ENCODE measurements at places on chromosomes 4 and X. TPM values are rescaled to one million over a fixed set of nuclear protein-coding genes. Genes with fewer than 3 reads are reported as not detected.
A peak's percentile ranks its signal among the peaks of the same experiment; 100 is the strongest.

ERCC6L gene
- total RNA-seq, result 10.8 TPM

MAPK10 gene
- total RNA-seq, result not detected

SMARCA1 gene
- total RNA-seq, result not detected

EOLA2 gene
- total RNA-seq, result 46.9 TPM

SULT1B1 gene
- total RNA-seq, result 1.1 TPM

SPANXA2 gene
- not detected for total RNA-seq

DCAF8L2 gene
- not detected for total RNA-seq

LEF1 gene
- 22.7 TPM for total RNA-seq

DNA sequence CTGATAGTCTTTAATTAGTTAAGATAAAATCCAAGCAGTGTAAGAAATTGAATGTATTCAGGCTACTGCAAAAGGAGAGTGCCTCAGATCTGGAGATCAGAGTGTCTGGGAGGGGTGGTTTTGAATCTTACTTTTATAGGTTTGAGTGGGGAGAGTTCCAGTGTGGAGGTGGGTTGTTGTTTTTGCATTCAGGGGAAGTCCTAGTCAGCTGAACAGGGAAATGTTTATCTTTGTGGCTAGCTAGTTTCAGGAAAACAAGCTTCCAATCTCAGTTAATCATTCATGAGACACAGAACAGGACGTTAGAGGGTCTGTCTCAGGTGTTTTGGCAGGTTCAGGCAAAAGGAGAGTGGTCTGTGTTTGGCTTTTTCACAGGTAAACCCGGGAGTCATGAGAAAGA lies 26.0 kb downstream of the ZNF81 start:
- no peak overlapping the region for H3K4me3 ChIP-seq
- no peak overlapping the region for H3K27ac ChIP-seq
- H3K36me3 ChIP-seq, result no peaks in the 10 kb centered on the region
- DNase-seq, result no peak
- no peaks in the 10 kb centered on the region for H3K4me1 ChIP-seq

DNA sequence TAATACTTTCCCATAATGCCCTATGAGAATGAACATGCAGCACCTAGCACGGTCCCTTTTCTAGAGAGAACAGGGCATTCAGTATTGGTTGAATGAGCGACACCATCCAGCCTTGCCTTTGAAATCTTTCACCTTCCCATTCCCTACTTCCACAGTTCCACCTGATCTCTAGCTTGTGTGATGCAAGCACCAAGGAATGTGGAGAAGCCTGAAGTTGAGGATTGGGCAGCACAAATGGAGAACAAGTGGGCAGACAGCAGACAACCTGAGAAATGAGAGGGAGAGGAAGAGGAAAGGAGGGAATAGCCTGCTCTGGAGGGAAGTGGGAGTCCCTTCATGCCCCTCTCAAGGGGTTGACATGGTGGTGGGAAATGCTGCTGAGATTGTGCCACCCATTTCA lies 365.1 kb upstream of the CXorf51A start:
- H3K27ac ChIP-seq, result no peak overlapping the region
- no peaks in the 10 kb centered on the region for H3K27me3 ChIP-seq
- H3K4me1 ChIP-seq, result no peaks in the 10 kb centered on the region
- H3K36me3 ChIP-seq, result no peaks in the 10 kb centered on the region
- DNase-seq, result no peak

DNA sequence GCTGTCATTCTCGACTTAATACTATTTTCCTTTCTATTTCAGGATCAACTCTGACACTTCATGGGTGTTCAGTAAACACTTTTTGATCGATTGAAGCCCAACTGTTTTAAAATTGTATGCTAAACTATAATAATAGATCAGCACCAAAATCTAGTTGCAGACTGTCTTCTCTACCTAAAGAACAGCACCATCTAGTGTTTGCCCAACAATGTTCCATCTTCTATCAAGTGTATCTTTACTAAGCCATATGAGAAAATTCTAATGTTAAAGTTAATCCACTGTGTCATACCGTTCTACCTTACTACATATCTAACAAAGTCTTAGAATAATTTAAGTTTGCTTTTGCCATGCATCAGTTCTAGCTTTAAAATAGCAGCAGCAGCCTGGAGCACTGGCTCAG lies 113.0 kb upstream of the PRDX4 start:
- DNase-seq, result no peak
- H3K4me1 ChIP-seq, result no peaks in the 10 kb centered on the region
- no peak overlapping the region for H3K27ac ChIP-seq
- H3K27me3 ChIP-seq, result peaks cover 18% of the 10 kb centered on the region

- H3K27me3 ChIP-seq, result no peaks in the 10 kb centered on the region
- no peak overlapping the region for H3K4me3 ChIP-seq
- DNase-seq, result no peak
- peaks cover 4% of the 10 kb centered on the region for H3K4me1 ChIP-seq
- no peak overlapping the region for H3K27ac ChIP-seq
- peaks cover 9% of the 10 kb centered on the region for H3K36me3 ChIP-seq
These were observed 220.7 kb downstream of the CAMK2D start for GRCh38 chr4:113540859-113541258.

DNA sequence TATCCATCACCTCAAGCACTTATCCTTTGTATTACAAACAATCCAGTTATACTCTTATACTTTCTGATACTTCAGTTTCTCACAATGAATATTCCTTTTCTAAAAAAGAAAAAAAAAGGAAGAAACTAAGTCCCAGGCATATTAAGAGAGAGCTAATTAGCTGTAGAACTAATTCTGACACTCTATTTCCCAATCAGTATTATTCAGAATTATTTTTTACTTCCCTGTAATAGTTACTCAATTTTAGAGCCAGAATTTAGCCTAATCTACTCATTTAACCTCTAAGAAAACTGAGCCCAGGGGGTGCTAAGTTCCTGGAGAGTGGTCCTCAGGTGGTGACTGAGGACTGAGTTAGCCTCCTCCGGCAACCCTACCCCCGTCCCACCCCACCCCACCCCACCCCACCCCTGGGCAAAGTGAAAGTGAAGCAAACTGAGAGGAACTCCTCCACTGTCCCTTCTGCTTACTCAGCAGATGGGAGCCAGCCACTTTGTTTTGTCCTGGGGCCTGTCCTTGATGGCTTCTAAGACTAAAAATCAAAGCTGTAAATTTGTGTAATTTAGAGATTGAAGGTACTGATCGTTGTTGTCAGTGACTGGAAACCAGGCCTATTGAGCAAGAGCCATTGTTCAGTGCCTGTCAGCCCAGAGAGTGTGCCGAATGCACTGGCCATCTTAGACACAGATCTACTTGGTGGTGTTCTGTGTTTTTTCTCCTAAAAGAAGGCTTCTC lies 162.1 kb downstream of the CBR4 start:
- no peak overlapping the region for H3K4me3 ChIP-seq
- no peak overlapping the region for H3K27ac ChIP-seq
- H3K27me3 ChIP-seq, result peaks cover 11% of the 10 kb centered on the region
- no peak for DNase-seq
- H3K4me1 ChIP-seq, result peaks cover under 1% of the 10 kb centered on the region

DNA sequence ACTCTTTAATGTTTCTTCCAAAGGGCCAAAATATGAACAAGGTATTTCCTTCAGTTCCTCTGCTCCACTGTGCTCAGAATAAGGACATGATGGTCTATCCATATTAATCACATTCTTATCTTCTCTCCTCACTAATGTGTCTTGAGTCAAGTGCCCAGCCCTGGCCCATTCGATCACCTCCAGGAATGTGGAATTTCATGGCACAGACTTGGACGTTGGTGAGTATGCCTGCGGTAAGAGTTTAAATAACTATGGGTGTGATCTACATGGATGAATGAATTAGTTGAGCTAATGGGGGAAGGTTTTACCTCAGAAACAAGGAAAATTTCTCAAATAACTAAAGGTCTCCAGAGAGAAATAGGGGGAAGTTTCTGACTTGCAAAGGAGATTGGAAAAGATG lies 174.0 kb downstream of the NPFFR2 start:
- DNase-seq, result no peak
- no peaks in the 10 kb centered on the region for H3K36me3 ChIP-seq
- no peaks in the 10 kb centered on the region for H3K27me3 ChIP-seq
- H3K4me3 ChIP-seq, result no peak overlapping the region

DNA sequence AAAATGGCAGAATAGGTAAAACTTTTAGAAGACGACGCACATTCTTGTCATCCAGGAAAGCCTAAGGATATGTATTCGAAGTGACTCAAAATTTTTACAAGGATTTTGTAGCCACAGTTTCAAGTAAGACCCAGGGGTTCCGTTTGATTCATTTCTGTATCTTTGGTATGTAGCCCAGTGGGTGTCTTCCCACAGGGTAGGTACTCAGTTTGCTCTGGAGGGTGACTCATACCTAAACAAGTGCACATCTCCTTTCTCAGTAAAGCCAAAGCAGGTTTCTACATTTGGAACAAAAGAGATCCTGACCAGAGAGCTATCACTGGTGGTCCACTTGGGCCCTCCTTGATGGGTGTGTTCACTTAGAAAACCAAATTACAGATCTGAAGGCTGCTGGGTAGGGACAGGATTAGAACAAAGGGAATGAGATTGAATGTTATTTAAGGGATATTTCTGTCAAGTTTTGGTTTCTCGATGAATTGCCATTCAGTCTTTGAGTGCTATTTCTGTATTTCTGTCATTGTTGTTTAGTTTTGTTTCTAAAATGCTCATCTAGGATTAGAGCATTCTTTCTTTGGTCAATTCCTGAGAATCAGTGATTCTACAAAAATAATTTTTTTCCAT lies 56.1 kb downstream of the PLS3 start:
- no peak overlapping the region for H3K27ac ChIP-seq
- no peaks in the 10 kb centered on the region for H3K27me3 ChIP-seq
- no peaks in the 10 kb centered on the region for H3K36me3 ChIP-seq

DNA sequence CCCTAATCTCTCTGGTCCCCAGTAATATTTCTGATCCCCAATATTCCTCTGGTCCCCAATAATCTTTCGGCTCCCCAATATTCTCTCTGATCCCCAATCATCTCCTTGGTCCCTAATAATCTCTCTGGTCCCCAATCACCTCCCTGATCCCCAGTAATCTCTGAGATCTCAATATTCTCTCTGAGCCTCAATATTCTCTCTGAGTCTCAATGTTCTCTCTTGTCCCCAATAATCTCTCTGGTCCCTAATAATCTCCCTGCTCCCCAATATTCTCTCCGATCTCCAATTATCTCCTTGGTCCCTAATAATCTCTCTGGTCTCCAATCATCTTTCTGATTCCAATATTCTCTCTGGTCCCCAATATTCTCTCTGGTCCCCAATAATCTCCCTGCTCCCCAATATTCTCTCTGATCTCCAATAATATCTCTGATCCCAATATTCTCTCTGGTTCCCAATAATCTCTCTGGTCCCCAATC lies 17.9 kb downstream of the P2RY8 start:
- H3K27ac ChIP-seq, result peak overlapping the region; percentile 83
- H3K36me3 ChIP-seq, result peaks cover 25% of the 10 kb centered on the region
- DNase-seq, result no peak
- peak overlapping the region; percentile 11 for H3K4me3 ChIP-seq
- H3K4me1 ChIP-seq, result peaks cover 50% of the 10 kb centered on the region
- no peaks in the 10 kb centered on the region for H3K27me3 ChIP-seq

- no peaks in the 10 kb centered on the region for H3K4me1 ChIP-seq
- no peak overlapping the region for H3K27ac ChIP-seq
- H3K27me3 ChIP-seq, result no peaks in the 10 kb centered on the region
- DNase-seq, result no peak
- no peak overlapping the region for H3K4me3 ChIP-seq
- H3K36me3 ChIP-seq, result no peaks in the 10 kb centered on the region
These were observed 136.5 kb downstream of the RAB28 start for GRCh38 chr4:13347517-13348125.

DNA sequence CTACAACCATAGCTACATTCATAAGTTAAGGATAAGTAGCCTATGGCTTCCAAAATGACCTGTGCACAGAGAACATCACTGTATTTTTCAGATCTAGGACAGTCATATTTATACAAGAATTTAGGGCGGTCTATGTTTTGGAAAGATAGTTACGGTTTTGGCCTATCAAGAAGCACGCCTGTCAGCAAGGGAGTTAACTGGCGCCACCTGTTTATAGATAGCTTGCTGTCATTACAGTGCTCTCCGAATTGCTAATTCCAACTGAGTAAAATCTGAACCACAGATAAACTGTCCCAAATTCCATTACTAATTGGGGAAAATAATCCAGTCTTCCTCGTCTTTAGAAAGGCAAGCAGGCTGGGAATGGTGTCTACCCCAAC lies 646 bp downstream of the ABCB7 start:
- no peaks in the 10 kb centered on the region for H3K36me3 ChIP-seq
- peaks cover 3% of the 10 kb centered on the region for H3K27me3 ChIP-seq
- peaks cover 28% of the 10 kb centered on the region for H3K4me1 ChIP-seq
- peak overlapping the region; percentile 91 for H3K27ac ChIP-seq
- DNase-seq, result no peak

GRCh38 chr4:38062088-38062775 lies 102.0 kb downstream of the PTTG2 start:
- peaks cover 14% of the 10 kb centered on the region for H3K4me1 ChIP-seq
- H3K27me3 ChIP-seq, result no peaks in the 10 kb centered on the region
- H3K36me3 ChIP-seq, result no peaks in the 10 kb centered on the region
- H3K4me3 ChIP-seq, result peak overlapping the region; percentile 69
- H3K27ac ChIP-seq, result peak overlapping the region; percentile 80

DNA sequence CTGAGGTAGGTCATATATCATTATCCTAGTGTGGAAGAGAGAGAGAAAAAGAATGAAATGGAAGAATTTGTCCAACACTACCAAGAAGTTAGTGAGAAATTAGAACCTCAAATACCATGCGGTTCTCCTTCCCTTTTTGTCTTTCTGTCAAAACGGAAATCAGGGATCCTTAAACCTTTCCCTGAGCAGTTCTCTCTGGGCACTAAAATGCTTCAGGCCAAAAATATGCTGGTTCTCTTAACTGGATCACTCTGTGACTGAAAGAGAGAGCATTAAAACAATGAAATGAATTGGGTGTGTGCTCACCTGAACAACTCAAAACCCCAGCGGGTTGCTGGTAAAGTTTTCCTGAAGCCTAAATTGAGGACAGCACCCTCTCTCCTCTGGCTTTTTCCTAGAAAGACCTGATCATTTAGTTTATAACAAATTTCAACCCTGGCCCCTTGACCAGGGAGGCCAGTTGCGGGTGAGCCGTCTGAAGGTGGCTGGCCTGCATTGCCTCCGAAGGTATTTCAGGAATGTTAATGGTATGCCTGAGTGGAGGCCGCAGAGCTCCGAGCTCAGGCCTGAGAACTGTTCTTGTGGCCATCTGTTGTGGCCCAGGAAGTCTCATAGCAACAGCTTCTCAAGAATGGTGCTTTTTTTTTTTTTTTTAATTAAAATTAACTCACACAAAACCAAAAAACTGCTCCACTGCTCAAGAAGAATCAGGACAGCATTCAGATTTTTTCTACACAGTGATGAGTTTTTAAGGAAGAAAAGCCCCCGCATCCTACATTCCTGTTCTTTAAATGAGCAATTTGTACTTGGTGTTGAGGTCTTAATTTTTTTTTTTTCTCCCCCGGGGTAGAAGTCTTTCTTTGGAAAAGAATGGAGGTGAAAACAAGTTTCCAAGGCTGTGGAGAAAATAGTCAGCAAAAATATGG lies 155.1 kb downstream of the SHROOM3 start:
- H3K36me3 ChIP-seq, result no peaks in the 10 kb centered on the region
- DNase-seq, result no peak
- H3K27ac ChIP-seq, result no peak overlapping the region
- no peak overlapping the region for H3K4me3 ChIP-seq
- H3K4me1 ChIP-seq, result no peaks in the 10 kb centered on the region

GRCh38 chr4:189374176-189374575 lies 566.5 kb upstream of the FRG1 start:
- peaks cover 8% of the 10 kb centered on the region for H3K36me3 ChIP-seq
- H3K27me3 ChIP-seq, result no peaks in the 10 kb centered on the region
- no peak for DNase-seq
- H3K27ac ChIP-seq, result no peak overlapping the region

GRCh38 chrX:63929608-63930007 lies 144.6 kb upstream of the ARHGEF9 start:
- no peaks in the 10 kb centered on the region for H3K36me3 ChIP-seq
- H3K27ac ChIP-seq, result no peak overlapping the region
- peaks cover 6% of the 10 kb centered on the region for H3K27me3 ChIP-seq
- no peaks in the 10 kb centered on the region for H3K4me1 ChIP-seq
